ENCODE measurements at places on chromosomes 7 and 10.

DNA sequence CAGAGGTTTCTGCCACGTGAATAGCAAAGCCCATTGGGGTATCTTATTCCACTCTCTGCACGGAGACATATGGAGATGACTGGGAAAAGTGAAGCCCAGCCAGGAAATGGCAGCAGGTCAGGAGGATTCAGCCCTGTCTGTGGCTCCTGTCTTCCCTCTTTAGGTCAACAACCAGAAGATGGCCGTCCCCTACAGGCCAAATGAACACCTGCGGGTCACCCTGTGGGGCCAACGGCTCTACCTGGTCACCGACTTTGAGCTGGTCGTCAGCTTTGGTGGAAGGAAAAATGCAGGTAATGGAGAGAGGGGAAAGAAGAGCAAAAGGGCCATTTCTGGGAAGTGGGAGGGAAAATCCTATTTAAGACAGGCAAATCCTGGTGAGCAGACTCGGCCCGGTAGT lies 38.3 kb downstream of the EPHB4 start:
- H3K4me1 ChIP-seq, result no peaks in the 10 kb centered on the region
- no peak for DNase-seq
- no peak overlapping the region for H3K27ac ChIP-seq
- no peak overlapping the region for H3K4me3 ChIP-seq
- H3K27me3 ChIP-seq, result peaks cover 6% of the 10 kb centered on the region

DNA sequence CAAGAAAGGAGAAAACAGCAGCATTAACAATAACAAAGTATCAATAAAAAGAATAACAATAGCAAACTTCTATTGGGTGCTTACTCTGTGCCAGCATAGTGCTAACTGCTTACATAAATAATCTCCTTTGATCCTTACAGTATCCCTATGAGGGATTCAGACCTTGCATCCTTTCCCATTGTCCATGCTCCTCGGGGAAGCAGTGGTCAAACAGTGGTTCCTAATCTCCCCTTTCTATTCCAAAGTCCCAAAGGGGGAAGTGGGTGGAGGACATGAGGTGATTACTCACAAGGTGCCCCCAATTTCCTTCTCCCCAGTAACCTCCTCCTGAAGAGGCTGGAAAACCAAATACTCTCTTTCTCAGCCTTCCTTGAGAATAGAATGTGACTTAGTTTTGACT lies 22.0 kb upstream of the MSMB start:
- H3K27ac ChIP-seq, result no peak overlapping the region
- peaks cover 1% of the 10 kb centered on the region for H3K27me3 ChIP-seq
- no peaks in the 10 kb centered on the region for H3K36me3 ChIP-seq
- peaks cover 4% of the 10 kb centered on the region for H3K4me1 ChIP-seq

DNA sequence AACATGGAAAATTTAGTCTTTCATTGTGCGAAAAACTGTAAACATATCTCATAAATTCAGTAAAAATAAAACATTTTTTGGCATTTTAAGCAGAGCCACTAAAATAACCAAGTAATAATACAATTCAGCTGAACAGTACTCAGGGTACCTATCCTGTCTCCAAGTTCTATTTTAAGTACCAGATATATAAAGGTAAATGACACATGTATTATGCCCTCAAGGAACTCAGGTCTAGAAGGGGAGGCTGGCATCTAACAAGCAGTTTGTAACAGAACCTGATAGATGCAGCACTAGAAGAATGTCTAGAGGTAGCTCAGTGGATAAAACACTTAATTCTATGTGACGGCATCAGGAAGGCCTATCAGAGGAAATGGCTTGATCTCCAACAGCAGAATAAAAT lies 112.2 kb downstream of the CRPPA start:
- peaks cover under 1% of the 10 kb centered on the region for H3K4me1 ChIP-seq
- peaks cover 2% of the 10 kb centered on the region for H3K36me3 ChIP-seq
- H3K4me3 ChIP-seq, result no peak overlapping the region
- H3K27me3 ChIP-seq, result no peaks in the 10 kb centered on the region

DNA sequence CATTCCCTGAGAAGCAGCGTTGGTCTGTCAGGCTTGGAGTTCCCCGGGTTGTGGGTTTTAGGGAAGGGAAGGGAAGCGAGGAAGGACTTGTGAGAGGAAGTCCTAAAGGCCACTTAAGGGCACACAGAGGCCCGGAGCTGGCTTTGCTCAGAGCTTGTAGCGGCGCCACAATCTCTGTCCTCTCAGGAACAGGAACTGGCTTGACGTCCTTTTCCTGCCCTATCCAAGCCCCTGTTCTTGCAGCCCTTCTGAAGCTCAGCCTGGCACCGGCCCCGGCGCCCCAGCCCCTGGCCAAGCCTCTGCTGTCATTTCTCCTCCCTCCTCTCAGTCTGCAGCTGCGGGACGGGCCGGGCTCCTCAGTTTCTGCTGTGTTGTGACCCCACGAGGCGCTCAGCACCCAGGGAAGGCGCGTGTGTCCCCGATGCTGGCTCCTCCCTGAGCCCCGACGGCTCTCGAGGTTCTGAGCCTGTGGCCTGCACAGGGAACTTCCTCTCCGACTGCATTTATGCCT lies at the start of gene GIMAP8:
Gene GIMAP8, plus strand, starts transcription at position 140 of the 511 bp plus-strand sequence. CDS start 16,069 bp downstream, outside the sequence.
- H3K4me3 ChIP-seq, result no peak within 1 kb of the TSS
- H3K27me3 ChIP-seq, result peaks cover 46% of the 10 kb centered on the region
- no peaks in the 10 kb centered on the region for H3K36me3 ChIP-seq

DNA sequence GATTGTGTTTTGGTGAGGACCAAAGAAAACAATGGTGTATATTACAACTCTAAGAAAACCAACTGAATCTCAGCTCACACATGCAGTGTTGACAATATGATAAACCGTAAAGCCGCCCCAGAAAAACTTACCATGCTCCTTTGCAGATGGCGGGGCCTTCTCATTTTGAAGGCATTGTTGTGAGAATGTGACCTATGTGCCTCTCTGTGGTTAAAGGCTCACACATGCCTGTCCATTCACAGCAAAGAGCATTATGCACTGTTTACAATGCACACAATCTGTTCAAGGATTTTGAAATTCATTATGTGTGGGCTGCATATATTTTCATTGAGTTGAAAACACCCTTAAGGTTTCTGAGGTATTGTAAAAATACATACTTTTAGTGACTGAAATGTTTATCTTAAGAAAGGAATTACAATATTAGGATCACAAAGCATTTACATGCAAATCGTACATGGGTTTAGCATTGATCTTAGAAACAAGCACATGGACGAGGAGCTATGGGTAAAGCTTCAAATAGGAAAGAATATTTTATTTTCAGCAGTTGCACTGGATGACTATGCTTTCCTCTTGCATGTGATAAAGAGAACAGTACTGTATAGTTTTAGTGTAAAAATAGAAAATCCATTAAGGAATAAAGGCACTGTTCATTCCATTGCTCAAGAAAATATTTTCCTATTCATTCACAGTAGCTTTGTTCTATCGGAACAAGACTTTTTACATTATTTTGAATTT lies 334.3 kb downstream of the ARL4A start:
- no peaks in the 10 kb centered on the region for H3K36me3 ChIP-seq
- DNase-seq, result no peak
- H3K27ac ChIP-seq, result peak overlapping the region; percentile 5
- H3K4me1 ChIP-seq, result peaks cover 24% of the 10 kb centered on the region

- no peak overlapping the region for H3K27ac ChIP-seq
- no peaks in the 10 kb centered on the region for H3K4me1 ChIP-seq
- no peak overlapping the region for H3K4me3 ChIP-seq
- no peak for DNase-seq
- H3K27me3 ChIP-seq, result peaks cover 14% of the 10 kb centered on the region
Measured at GRCh38 chr7:155992107-155992506, 179.8 kb upstream of the SHH start.
